T-helper 1 cell (primary cell): ENCODE measurements at places on chromosomes 11 and 22.

- DNase-seq: no peak
Observed at GRCh38 chr11:44899959-44900358, 50.7 kb downstream of the TP53I11 start.

DNA sequence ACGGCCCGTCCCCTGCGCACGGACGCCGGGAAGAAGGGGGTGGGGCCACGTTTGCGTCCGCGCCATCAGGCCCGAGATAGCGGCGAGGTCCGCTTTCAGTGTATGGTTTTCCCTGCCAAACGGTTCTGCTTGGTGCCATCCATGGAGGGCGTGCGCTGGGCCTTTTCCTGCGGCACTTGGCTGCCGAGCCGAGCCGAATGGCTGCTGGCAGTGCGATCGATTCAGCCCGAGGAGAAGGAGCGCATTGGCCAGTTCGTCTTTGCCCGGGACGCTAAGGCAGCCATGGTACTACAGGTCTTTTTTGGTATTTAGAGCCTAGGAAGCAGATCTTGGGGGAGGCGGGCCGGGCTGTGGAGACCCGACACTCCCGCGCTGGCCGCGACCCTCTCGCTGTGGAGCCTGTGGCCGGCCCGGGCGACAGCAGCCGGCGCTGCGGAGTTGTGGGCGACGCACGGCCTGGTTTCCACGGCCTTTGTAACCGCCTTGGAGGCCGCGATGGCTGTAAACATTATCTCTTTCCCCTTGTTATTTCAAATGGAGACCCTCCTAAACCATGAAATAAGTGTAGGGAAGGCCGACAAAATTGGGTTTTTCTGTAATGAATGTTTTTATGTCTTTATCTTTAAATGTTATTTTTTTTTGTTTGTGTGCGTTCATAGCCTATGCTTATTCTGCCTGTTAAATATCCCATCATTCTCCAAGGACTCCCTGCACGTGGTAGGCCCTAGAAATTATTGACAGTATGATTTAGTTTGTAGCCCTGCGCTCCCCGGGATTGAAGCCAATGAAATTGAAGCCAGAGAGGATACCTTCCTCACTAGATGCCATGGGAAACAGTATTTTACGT, at the start of gene AASDHPPT:
TSS of gene AASDHPPT (plus strand) at position 54 of the 847 bp plus-strand sequence. CDS start at position 103, 49 bp downstream.
- no peak for DNase-seq

DNA sequence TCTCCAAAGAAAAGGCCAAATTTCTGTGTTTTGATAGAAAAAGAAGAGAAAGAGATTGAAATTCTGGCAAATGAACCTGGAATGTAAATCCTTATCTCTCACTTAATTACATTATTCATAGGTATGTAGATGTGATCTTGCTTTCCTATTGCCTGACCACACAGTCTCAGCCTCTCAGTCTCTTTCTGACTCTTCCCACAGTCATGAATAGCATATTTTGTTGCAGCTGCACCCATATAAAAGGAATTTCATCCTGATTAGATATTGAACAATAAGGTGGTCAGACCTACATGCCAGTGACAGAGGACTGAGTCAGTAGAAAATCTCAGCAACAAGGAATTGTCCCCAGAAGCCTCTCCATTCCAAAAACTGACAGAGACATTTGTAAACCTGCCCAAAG, 62.9 kb upstream of the LRRC4C start:
- no peak for DNase-seq

DNA sequence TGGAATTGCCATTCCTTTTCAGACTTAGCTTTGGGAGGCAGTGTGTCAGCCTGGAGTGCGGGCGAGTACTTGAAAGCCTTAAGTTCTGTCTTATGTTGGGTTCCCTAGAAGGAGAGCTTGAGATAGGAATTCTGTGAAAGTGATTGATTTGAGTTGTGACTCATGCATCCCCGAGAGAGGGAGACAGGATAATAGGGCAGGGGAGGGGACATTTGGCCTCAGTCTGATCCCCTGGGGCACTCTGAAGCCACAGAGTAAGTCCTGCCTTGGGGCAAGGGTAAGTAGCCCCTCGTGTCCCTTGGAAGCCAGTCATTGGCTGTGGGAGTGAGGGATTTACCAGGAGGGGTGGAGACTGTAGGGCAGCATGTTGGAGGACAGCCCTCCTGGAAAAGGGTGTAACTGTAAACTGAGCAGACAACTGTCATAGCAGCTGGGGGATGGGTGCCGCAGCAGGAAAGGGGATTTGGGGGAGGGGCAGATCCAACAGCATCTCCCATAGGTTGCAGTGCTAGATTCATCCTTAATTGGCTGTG, 44.0 kb downstream of the KIAA1671 start:
- no peak for DNase-seq
